ENCODE measurements at places on chromosomes 13 and 19.

DNA sequence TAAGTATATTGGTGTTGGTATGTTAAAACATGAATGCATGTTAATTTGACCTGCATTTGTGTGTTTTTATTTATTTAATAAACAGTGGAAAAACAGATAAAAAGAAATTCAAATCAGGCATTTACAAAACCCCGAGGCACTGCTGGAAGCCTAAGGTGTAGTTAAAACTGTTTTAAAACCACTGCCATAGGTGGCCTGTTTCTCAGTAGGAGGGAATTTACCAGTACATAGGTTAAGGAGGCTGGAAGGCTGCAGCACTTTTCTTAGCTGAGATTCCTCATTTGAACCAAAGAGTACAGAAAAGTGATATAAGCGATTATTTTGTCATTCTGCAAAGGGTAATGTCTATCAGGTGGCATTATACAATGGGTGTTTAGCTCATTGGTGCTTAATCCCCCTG lies 99.6 kb downstream of the PAN3 start:
- H3K27ac ChIP-seq: no peak overlapping the region
- DNase-seq: no peak
- H3K36me3 ChIP-seq: peaks cover 5% of the 10 kb centered on the region

DNA sequence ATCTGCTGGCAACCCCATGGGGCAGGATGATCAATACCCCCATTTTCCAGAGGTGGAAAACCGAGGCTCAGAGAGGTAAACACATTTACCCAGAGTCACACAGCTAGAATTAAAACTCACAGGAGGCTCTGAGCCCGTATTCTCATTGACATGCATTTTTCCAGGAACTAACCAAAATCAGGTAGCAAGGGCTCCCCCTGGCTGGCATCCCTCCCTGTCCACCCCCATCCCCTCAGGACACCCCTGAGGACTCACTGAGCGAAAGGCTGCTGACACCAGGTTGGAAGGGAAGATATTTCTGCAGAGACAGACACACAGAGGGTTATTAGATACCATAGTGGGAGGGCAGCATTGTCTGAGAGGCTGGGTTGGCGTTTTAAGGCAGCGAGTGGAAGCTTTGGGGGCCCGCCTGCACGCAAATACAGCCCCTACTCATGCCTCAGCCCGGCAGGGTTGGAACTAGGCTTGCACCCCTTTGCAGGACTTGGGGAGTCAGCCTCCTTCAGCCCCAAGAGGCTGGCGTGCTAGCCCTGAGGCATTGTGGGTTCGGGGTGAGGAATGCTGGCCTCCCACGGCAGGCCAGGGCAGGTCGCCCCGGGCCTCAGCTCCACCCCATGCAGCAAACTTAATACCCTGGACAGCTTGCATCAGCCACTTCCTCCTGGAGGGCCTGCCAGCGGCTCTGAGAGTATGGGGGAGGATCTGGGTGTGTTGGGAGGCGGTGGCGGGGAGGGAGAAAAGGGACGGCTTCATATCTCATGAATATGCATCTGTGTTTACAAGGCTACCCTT lies 3.9 kb downstream of the SLC1A5 start:
- peak overlapping the region; percentile 97 for H3K4me3 ChIP-seq
- peaks cover 11% of the 10 kb centered on the region for H3K4me1 ChIP-seq
- H3K27ac ChIP-seq: peak overlapping the region; percentile 89
- H3K36me3 ChIP-seq: peaks cover 48% of the 10 kb centered on the region
- H3K27me3 ChIP-seq: no peaks in the 10 kb centered on the region
- DNase-seq: peak; percentile 95

DNA sequence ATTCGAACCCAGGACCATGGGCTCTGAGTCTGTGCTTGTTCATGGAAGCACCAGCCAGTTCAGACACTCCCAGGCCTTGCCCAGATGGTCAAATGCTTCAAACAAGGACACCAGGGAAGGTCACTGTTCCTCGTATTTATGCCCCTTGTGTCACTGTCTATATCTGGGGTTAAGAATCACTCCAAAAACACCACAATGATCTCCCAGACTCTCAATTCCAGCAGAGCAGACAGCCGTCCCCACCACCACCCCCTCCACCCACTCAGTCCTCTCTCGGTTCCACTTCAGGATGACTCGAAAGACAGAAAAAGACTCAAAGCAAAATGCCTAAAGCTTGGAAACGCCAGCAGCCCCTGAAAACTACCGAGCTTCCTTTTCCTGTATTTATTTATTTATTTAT lies 79.0 kb downstream of the INSR start:
- peaks cover 3% of the 10 kb centered on the region for H3K4me1 ChIP-seq
- H3K36me3 ChIP-seq: no peaks in the 10 kb centered on the region
- DNase-seq: no peak
- H3K27ac ChIP-seq: no peak overlapping the region

GRCh38 chr19:45136507-45137178 lies 24.1 kb downstream of the NKPD1 start:
- H3K4me1 ChIP-seq: peaks cover 2% of the 10 kb centered on the region
- no peak overlapping the region for H3K27ac ChIP-seq
- DNase-seq: no peak
- H3K27me3 ChIP-seq: no peaks in the 10 kb centered on the region

GRCh38 chr13:74773248-74773647 lies 639.0 kb upstream of the KLF12 start:
- DNase-seq: no peak
- H3K27ac ChIP-seq: no peak overlapping the region
- H3K4me3 ChIP-seq: no peak overlapping the region
- peaks cover 11% of the 10 kb centered on the region for H3K4me1 ChIP-seq
- no peaks in the 10 kb centered on the region for H3K27me3 ChIP-seq

- peaks cover 10% of the 10 kb centered on the region for H3K27me3 ChIP-seq
- DNase-seq: no peak
- peaks cover 3% of the 10 kb centered on the region for H3K4me1 ChIP-seq
- peak overlapping the region; percentile 45 for H3K27ac ChIP-seq
- peak overlapping the region; percentile 54 for H3K4me3 ChIP-seq
Observed at GRCh38 chr19:19202707-19203011, 555 bp downstream of the NR2C2AP start.

DNA sequence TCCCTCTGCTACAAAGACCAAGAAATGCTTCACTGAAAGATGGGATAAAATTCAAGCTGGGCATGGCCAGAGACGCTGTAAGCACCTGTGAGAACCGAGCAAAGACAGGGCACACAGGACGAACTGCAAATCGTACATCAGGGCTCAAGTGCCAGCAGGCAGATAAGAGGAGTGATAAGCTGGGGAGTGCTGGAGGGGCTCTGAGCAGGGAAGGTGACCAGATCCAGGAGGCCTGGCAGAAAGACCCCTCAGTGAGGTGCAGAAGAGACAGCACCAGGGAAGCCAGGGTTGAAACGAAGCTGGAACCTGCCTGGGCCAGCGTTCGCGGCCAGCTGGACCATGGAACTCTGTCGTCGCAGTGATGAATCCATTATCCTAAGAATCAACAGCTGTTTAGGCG lies 10.2 kb downstream of the RAB20 start:
- H3K4me3 ChIP-seq: no peak overlapping the region
- H3K27me3 ChIP-seq: no peaks in the 10 kb centered on the region
- peaks cover 4% of the 10 kb centered on the region for H3K4me1 ChIP-seq

GRCh38 chr13:75091718-75092117 lies 390.3 kb downstream of the TBC1D4 start:
- no peaks in the 10 kb centered on the region for H3K27me3 ChIP-seq
- H3K4me1 ChIP-seq: no peaks in the 10 kb centered on the region
- no peak overlapping the region for H3K27ac ChIP-seq

DNA sequence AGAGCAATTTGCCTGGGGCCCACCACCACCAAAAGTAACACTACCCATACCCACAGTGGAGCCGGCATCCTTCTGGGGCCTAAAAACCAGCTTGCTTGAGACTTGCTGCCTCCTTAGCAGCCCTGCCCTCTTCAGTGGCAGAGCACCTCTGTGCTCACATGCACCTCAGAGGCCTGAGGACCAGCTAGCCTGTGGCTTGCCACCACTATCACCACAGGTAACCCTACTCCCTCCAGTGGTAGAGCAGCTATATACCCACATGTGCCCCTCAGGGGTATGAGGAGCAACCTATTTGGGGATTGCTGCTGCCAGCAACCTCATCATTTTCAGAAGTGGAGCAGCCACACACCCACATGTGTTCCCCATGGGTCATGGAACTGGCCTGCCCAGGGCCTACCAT lies 111.4 kb upstream of the SPRY2 start:
- no peak overlapping the region for H3K27ac ChIP-seq
- H3K4me3 ChIP-seq: no peak overlapping the region
- H3K36me3 ChIP-seq: no peaks in the 10 kb centered on the region
- no peaks in the 10 kb centered on the region for H3K27me3 ChIP-seq

DNA sequence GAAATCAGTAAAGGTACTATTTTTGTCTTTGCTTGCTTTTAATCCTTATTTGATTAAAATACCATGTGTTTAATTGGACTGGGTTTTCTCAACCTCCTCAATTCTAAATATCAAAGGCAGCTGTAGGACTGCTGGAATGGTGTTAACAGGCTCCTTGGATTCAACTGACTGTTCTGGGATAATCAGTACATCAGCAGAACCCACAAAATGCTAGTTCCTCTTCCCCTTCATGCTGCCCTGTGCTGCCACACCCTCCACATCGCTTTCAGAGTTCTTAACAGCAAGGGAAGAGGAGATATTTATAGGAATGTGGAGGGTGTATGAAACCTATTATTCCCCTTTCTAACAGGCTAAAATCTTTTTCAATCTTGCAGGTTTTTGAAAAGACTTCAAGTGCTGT lies 82.4 kb downstream of the KCTD12 start:
- no peak for DNase-seq
- H3K27ac ChIP-seq: no peak overlapping the region
- H3K4me3 ChIP-seq: no peak overlapping the region
- H3K27me3 ChIP-seq: no peaks in the 10 kb centered on the region

- no peak overlapping the region for H3K4me3 ChIP-seq
- H3K4me1 ChIP-seq: no peaks in the 10 kb centered on the region
- no peak for DNase-seq
Observed at GRCh38 chr13:23999424-23999823, 102.1 kb upstream of the C1QTNF9B start.

DNA sequence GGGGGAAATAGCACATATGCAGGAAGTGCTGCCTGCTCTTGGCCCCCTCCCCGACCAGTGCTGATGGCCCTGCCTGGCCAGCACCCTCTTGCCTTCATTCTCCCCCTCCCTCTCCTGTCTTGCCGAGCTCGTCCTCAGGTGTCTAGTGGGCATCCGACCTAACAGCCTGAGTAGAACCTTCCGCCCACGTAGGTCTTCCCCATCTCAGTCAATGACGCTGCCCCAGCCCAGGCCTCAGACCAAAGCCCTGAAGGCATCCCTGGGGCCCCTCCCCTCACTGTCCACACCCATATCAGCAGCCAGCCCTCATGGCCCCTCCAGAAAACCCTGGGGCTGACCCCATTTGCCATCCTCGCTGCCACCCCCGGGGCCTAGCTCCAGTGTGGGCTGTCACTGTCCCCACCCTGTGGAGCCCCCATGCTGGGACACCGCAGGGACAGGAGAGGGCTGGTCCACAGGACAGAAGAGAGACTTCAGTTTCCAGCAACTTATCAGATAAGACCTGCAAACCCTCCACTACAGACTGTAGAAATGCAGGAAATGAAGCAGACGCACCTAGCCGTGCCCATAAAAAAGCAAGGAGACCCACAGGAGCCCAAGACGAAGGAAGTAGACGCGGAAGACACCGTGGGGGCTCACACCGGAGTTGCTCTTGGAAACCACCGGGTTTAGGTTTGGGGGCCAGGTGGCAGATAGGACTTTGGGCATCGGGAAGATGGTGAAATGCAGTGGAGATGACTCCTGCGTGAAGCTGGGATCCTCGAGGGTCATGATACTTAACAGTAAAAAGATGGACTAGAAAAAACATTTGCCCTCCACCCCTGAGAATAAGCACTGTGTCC lies 38.3 kb downstream of the AP1M1 start:
- peaks cover 48% of the 10 kb centered on the region for H3K36me3 ChIP-seq
- no peak overlapping the region for H3K4me3 ChIP-seq
- no peaks in the 10 kb centered on the region for H3K4me1 ChIP-seq
- H3K27me3 ChIP-seq: no peaks in the 10 kb centered on the region
- H3K27ac ChIP-seq: no peak overlapping the region

DNA sequence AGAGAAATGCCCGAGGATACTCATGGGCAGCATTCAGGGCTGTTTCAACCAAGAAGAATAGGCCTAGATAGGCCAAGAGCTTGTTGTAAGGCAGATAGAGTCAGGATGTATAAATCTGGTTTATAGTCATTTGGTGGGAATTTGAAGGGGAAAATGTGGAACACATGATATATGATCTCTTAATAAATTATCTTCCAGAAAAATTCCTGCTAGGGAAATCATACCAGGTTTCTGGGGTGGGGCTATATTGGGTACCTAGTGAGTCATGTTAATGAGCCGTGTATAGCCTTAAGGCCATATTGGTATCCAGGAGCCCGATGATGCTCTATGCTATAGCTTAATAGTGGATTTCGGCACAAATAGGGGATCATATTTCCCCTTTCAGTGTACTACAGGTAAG lies 51.5 kb upstream of the HTR2A start:
- no peaks in the 10 kb centered on the region for H3K36me3 ChIP-seq
- no peak for DNase-seq

DNA sequence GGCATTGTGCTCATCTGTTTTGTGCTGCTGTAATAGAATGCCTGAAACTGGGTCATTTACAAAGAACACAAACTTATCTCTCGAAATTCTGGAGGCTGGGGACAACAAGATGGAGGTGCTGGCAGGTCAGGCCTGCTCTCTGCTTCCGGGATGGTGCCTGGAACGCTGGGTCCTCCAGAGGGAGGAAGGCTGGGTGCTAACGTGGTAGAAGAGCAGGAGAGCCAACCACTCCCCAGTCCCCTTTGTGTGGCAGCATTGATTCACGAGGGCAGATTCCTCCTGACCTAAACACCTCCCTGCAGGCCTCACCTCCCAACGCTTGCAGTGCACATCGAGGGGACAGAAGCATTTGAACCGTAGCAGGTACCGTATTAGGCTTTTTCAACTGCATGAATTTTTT lies 34.1 kb upstream of the TFDP1 start:
- H3K4me1 ChIP-seq: peaks cover 12% of the 10 kb centered on the region
- peaks cover 45% of the 10 kb centered on the region for H3K36me3 ChIP-seq
- no peak overlapping the region for H3K4me3 ChIP-seq
- no peak for DNase-seq
- H3K27me3 ChIP-seq: no peaks in the 10 kb centered on the region
- H3K27ac ChIP-seq: no peak overlapping the region

- DNase-seq: peak; percentile 40
- H3K4me3 ChIP-seq: no peak overlapping the region
- H3K27ac ChIP-seq: no peak overlapping the region
Observed at GRCh38 chr13:83229574-83230305, 652.5 kb downstream of the SLITRK1 start.

DNA sequence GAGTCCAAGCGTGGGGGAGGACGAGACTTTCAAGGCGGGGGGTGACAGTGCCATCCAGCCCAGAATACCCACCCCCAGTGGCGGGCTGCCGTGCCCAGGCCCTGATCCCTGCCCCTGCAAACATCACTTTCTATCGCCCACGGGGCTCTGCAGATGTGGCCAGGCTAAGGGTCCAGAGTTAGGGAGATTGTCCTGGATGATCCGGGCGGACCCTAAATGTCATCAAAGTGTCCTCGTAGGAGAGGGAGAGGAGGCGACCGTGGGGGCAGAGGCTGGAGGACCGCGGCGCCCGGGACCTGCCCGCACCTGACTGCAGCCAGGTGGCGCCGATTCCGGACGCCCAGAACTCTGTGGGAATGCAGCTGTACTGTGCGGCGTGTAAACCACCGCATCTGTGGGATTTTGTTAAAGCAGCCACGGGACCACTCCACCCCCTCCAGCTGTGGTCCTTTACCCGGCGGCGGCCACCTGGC lies 32.4 kb downstream of the GJA3 start:
- no peak for DNase-seq
- H3K27me3 ChIP-seq: peaks cover 7% of the 10 kb centered on the region
- peaks cover 7% of the 10 kb centered on the region for H3K4me1 ChIP-seq

Data from IMR-90 (cell line).